ENCODE measurements at places on chromosomes 5 and 9. TPM values are rescaled to one million over a fixed set of nuclear protein-coding genes. Genes with fewer than 3 reads are reported as not detected.
A peak's percentile ranks its signal among the peaks of the same experiment; 100 is the strongest.

GRCh38 chr5:156879665-156880285, 29.7 kb downstream of the PPP1R2B start:
- DNase-seq, result no peak

DNA sequence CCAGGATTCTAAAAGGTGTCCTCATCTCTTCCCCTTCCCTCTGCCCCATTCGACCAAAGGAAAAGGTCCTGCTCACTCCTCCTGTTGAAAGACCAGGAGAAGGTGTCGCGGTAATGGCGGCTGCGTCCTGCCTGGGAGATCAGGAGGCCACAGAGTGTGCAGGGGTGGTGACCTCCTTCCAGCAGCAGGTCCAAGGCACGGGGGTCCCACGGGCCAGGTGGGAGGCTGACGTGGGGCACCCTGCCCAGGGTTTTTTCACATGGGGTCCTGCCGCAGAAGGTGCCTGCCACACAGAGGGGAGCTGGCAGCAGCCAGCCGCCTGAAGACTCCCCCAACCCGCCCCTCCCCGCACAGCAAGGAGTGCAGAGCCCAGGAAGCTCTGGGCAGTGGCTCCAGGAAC, 22.2 kb upstream of the ADAMTS2 start:
- DNase-seq, result no peak

GRCh38 chr9:114565204-114565603, 22.4 kb upstream of the ATP6V1G1 start:
- DNase-seq, result no peak

GRCh38 chr5:41447650-41448510, 62.5 kb downstream of the PLCXD3 start:
- no peak for DNase-seq

Gene IFNK
- not detected for polyA plus RNA-seq

DNA sequence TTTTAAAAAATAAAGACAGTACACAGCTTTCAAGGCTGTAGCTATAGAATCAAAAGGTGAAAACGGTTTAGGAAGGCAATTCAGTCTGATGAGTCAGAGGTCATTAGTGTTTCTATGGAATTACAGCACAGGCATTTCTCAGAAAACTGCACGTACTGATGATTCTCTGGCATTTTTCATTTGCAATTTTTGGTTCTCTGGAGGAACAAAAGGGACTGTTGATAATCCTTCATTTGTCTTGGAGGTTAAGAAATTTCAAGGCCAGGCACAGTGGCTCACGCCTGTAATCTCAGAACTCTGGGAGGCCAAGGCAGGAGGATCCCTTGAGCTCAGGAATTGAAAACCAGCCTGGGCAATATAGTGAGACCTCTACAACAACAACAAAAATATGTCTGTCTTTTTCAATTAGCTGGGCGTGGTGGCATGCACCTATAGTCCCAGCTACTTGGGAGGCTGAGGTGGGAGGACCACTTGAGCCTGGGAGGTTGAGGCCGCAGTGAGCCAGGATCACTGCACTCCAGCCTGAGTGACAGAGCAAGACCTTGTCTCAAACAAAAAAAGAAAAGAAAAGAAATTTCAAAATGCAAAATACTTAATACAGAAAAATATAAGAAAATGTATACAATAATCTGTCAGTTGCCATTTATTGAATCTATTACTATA, 27.3 kb downstream of the NR6A1 start:
- DNase-seq, result no peak

DNA sequence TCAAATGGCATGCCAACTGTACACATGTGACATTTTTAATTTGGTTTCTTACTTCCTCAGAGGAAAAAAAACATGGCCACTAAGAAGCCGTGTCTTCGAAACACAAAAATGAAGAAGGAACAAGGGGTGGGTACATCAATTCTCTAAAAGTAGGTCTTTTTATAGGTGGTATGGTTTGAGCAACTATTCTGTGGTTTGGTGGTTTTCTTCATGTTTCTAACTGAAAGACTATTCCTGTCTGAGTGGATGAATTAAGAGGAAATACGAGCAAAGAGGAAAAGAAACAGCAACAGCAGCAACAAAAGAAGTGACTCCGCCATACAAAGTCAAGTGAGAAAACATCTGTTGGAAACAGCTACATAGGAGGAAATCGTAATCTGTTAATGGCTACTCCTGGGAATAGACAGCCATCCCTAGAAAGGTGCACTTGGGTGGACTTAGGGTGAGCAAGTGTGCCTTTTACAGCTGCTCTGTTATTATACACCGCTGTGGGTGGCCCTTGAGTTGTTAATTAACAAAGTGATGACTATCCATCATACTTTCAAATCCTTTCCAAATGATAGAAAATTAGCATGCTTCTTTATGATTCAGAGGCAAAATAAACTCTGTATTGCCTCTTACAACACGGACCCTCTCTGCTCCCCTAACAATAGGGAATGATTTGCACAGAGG, 575.8 kb downstream of the TLE1 start:
- DNase-seq, result no peak

Gene SH3TC2
- polyA plus RNA-seq, result 1.2 TPM

DNA sequence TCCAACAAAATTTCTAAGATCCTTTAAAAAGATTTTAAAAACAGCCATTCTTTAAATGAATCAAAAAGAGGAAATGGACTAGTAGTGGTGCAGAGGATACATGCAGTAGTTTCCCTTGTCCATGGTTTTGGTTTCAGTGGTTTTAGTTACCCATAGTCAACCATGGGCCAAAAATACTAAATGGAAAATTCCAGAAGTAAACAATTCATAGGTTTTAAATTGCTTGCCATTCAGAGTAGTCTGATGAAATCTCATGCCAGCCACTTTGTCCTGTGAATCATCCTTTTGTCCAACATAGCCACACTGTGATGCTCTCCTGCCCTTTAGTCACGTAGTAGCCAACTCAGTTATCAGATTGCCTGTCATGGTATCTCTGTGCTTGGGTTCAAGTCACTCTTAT, 286.1 kb downstream of the ANXA1 start:
- no peak for DNase-seq

DNA sequence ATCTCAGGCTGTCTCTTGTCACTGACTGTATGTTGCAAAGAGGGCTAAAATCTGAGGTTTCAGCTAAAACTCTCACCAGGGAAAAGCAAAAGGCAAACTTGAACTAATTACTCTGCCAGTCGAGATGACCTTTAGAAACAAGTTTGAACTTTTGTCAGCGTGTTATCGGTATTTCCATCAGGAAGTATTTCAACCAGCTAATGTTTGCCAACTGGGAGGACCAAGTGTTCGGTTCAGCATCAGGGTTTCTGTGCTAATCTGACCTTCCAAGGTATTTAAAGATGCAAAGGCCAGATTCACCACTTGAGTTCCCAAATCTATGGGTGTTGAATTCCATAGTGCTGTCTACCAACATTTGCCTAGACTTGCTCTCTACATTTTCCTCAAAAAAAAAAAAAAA, 230.5 kb downstream of the SLIT3 start:
- DNase-seq, result no peak

Gene CCDC152
- 10.0 TPM for polyA plus RNA-seq

DNA sequence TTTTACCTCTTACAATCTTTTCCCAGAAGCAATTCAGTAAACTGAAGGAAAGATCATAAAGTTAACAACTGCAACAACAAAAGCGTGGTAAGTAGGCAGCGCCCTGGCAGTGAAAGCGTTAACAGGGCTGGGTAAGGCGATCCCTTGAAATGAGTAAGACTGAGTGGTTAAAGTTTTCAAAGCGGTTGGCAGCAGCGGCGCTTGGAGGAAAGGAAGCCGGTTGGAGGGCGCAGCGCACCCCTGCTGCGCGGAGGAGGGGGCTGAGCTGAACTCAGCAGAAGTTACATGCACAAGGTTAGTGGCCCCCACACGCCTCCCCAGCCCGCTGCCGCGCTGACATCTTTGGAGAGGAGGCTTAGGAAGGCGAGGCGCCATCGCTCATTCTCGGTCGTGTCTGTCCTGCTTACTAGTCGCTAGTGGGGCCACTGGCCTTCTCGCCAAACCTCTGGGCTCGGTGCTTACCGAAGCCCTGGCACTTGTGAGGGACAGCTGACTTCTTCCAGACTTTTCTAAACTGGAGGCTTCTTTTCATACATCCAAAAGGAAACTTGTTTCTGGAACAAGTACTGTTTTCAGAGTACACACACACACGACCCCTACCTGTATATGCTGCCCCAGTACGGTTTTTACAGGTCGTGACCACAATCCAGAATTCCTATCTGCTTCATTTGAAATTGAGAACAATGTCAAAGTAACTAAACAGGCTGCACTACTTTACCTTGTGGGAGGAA, at the start of gene SH3RF2:
TSS of gene SH3RF2 (plus strand) at position 178 of the 731 bp plus-strand sequence. CDS start 1,351 bp downstream, outside the sequence.
- peak; percentile 57 for DNase-seq

DNA sequence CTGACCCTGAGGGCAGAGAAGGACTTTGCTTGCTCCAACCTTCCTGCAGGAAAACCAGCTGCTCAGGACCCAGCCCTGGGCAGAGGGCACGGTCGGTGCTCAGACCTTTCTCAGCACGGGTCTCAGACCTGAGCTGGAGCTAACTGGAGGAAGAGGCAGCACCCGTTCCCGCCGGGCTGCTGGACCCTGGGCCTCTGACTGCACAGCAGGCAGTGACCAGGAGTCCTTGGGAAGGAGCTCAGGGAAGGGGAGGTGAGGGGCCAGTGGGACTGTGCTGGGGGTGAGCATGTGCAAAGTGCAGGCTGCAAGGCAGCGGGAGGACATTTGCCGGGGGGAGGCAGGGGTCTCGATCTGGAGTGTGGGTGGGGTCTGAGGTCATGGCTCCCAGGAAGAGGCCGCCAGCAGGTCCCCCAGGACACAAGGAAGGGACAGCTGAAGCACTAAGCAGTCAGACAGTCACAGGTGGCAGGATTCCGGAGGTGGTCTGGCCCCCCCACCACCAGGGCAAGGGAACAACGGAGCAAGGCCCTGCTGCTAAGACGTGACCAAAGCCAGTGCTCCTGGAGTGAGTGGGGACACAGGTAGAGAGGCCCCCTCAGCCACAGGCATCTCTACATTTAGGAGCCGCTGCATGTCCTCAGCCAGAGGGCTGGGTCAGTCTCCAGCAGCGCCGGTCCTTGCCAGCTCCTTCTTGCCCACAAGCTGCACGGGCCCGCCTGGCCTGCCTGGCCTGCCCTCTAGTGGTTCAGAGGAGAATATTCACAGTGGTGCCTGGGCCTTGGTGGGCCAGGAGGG, 4.8 kb upstream of the DPM2 start:
- DNase-seq, result no peak

GRCh38 chr5:113487416-113487780, 855 bp downstream of the MCC start:
- no peak for DNase-seq

DNA sequence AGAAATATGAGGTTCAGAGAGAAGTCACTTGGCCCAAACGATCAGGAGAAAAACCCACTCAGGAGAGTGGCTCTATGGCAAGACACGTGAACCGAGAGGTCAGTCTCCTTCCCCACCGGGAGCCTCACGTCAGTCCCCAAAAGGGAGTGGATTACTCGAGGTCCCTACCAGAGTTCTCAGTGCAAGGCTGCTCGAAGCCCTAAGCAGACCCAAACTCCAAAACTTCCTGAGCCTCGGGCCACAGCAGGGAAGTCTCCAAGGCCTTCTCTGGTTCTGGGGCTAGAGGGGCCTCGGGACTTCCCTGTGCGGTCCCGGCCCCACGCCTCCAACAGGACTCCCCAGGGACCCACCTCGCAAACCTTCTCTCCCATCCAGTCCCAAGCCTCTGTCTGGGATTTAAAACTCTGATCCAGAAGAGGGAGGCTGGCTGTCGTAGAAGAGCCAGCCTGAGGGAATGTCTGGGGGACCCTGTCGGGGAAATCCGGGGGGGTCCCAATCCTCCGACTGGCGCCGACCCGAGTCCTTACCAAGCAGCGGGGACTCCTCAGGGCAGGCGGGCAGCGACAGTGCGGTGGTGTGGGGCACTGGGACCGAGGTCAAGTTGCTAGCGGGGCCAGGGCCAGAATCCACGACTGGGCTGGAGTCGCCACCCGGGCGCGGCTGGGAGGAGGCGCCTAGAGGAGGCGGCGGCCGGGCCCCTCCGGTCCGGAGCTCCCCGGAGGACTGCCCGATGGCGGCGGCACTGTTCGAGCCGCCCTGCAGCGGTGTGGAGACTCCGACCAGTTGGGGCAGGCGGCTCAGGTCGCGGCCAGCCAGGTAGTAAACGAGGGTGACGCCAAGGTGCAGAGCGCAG, 679 bp downstream of the B4GALT1 start:
- no peak for DNase-seq

DNA sequence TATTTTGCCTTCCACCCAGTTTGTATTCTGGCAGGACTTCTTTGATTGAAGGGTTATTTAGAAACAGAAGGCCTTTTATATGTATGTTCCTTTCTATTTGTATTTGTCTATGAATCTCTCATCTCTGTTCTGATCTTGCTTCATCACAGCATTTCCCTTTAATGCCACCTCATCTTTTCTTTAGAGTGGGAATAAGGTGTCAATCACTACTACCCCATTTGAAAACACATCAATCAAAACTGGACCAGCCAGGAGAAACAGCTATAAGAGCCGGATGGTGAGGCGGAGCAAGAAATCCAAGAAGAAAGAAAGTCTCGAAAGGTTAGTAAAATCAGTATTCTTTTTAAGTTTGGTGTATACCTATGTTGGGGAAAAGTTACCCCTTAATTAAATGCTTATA, 36.3 kb downstream of the CD180 start:
- no peak for DNase-seq

DNA sequence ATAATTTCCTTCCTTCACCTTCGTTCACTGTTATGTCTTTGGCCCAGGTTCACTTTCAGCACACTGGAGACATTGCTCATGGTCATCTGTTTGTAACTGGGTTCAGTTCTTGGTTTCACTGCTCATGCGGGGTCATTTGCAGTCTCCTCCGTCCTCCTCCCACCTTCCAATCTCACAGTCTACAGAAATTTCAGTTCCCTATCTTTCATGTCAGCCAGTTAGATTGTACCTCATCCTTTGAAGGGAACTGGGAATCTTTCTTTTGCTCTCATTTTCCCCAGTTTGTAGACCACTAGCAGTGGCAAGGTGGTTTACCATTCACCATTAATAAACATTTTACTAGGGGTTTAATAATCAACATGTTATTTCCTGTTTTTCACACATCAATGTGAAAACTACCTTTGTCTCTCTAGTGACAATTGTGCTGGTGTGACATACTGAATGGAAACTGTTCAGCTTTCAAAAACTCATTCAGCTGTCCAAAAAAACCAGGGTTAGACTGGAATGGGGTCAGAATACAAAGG, 100.9 kb upstream of the IL6ST start:
- no peak for DNase-seq

Gene CYLC2
- not detected for polyA plus RNA-seq

- DNase-seq, result no peak
These were observed 97.3 kb upstream of the SLCO6A1 start for GRCh38 chr5:102596113-102596512.

Gene RNF130
- polyA plus RNA-seq, result 71.0 TPM

Gene FOXD1
- 23.6 TPM for polyA plus RNA-seq

- DNase-seq, result no peak
These were observed 587 bp downstream of the OR2Y1 start for GRCh38 chr5:180739271-180739670.

Gene PCDHB16
- 8.8 TPM for polyA plus RNA-seq

Gene TAF11L5
- polyA plus RNA-seq, result not detected

Gene OTP
- 0.03 TPM for polyA plus RNA-seq

GRCh38 chr5:43231977-43232376, 40.0 kb downstream of the NIM1K start:
- DNase-seq, result no peak

Gene FBXL7
- 29.8 TPM for polyA plus RNA-seq

GRCh38 chr5:176538230-176538988, 1.2 kb upstream of the RNF44 start:
- no peak for DNase-seq

All from left renal cortex interstitium (tissue), 4 donors.